Activated CD4-positive, alpha-beta T cell treated with anti-CD3 and anti-CD28 coated beads for 36 hours (primary cell): ENCODE measurements at places on chromosomes 1 and 21. TPM values are rescaled to one million over a fixed set of nuclear protein-coding genes. Genes with fewer than 3 reads are reported as not detected.

GRCh38 chr1:19124273-19124672 lies 85.8 kb downstream of the UBR4 start:
- peak overlapping the region; percentile 83 for H3K27ac ChIP-seq
- peaks cover 90% of the 10 kb centered on the region for H3K36me3 ChIP-seq
- DNase-seq: peak; percentile 35

Gene RHOU
- 1.2 TPM for total RNA-seq

GRCh38 chr1:168301664-168302320 lies 21.1 kb downstream of the TBX19 start:
- no peak overlapping the region for H3K27ac ChIP-seq
- no peak overlapping the region for H3K4me3 ChIP-seq
- peaks cover 4% of the 10 kb centered on the region for H3K36me3 ChIP-seq
- DNase-seq: no peak
- H3K4me1 ChIP-seq: no peaks in the 10 kb centered on the region
- no peaks in the 10 kb centered on the region for H3K27me3 ChIP-seq

Gene LY9
- 11.0 TPM for total RNA-seq

DNA sequence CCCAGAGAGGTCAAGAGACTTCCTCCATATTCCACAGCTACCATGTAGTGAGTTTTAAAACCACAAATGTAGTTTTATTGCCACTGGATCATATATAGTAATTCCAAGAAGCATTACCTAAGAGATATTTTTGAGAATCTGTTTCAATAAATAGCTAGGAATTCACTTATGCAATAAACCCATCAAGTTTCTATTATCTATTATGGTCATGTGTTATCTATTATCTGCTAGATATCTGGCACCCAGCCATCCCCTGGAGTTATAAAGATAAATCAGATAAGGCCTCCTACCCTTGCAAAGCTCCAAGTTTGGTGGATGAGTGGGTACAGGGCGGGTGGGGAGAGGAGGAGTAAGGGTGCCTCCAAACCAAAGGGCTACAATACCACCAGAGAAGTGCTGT lies 10.3 kb upstream of the VWA5B1 start:
- H3K4me1 ChIP-seq: no peaks in the 10 kb centered on the region
- no peaks in the 10 kb centered on the region for H3K36me3 ChIP-seq
- peaks cover 26% of the 10 kb centered on the region for H3K27me3 ChIP-seq
- H3K4me3 ChIP-seq: no peak overlapping the region
- DNase-seq: no peak
- H3K27ac ChIP-seq: no peak overlapping the region

- H3K27me3 ChIP-seq: no peaks in the 10 kb centered on the region
- no peak for DNase-seq
- H3K4me3 ChIP-seq: no peak overlapping the region
- H3K4me1 ChIP-seq: no peaks in the 10 kb centered on the region
Observed at GRCh38 chr1:21896652-21897532, 40.2 kb downstream of the HSPG2 start.

- peaks cover 6% of the 10 kb centered on the region for H3K4me1 ChIP-seq
- peak; percentile 81 for DNase-seq
- H3K27me3 ChIP-seq: no peaks in the 10 kb centered on the region
- H3K36me3 ChIP-seq: no peaks in the 10 kb centered on the region
Observed at GRCh38 chr1:223531742-223532341, 133.7 kb downstream of the CAPN8 start.

Gene GBP1
- total RNA-seq: 79.9 TPM
